Stimulated activated CD4-positive, alpha-beta T cell treated with anti-CD3 and anti-CD28 coated beads, Interleukin-1b, Interleukin-23, amount 100 ng/mL, for 1 hour (primary cell): ENCODE measurements at places on chromosomes 7 and 10.

DNA sequence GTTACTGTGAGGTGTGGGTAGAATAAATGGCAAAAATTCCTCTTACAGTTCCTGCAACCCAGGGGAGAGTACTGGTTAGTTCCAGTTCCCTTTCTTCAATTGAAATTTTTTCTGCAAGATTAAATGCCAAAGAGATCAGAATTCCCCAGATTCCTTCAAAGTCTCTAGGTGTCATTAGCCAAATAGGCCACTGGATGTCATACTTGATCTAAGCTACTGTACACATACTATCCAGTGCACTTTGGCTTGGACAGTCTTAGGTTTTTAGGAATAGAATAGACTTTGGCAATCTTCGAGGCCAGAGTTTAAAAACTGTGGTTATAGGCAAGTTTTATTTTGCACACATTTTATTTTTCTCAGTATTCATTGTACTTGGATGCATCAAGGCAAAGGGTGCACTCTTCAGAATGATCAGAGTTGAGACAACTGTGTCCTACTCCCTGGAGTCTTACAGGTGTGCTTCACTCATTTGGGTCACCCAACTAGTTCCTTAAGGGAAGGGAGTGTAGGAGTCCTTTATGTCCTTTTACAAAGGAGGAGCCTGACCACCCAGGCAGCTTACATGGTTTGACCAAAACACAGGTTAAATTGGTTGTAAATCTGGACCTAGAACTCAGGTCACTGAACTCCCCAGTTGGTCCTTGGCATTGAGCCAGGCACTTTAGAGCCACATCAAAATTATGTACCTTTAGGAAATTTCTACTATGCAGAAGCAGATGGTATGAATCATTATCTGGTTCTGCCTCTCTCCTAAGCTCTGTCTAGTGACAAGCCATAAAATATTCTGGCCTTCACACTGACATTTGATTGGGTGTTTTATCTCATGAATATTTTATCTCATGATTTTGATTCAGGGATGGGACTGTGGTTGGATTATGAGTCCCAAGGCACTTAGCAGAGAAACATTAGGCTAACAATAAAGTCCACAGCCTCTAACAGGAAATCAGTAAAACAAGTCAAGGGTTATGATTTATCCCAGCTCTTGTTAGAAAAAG lies 49.5 kb downstream of the ASAH2B start:
- DNase-seq, result no peak

DNA sequence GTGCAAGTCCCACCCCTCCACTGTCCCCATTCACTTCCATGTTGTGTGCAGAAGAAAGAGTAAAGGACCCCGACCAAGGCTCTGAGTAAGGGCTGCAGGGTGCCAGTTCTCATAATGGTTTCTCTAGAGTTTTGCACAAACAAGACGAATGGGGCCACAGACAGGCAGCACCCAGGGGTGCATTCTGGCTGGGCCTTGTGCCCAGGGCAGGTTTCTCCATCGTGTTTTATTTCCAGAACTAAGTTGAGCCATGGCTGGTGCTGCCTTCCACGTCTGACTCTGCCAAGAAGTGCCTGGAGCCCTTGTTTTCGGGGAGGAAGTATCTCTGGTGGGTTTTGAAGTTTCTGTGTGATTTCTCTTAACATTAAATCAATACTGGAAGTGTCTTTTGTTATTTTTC lies 95.0 kb upstream of the SDK1 start:
- DNase-seq, result no peak

DNA sequence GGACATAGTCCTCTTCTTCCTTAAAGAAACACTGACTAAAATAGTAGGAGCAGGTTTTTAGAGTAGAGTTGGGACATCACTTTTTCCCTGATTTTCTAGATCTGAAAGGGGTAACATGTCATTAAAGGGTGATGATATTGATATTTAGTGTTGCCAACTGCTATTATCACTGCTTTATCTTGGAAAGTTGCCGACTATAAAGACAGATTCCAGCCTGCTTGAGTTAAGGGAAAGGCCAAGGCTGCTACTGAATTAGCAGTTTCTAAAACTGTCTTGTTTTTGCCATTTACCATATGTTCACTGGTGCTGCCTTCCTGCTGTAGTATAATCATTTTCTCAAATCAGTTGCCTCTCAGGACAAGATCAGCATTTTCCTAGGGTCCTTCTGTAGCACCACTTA lies 29.7 kb downstream of the AP3M1 start:
- no peak for DNase-seq

GRCh38 chr7:1862560-1862959 lies 192.5 kb downstream of the ELFN1 start:
- DNase-seq, result no peak

DNA sequence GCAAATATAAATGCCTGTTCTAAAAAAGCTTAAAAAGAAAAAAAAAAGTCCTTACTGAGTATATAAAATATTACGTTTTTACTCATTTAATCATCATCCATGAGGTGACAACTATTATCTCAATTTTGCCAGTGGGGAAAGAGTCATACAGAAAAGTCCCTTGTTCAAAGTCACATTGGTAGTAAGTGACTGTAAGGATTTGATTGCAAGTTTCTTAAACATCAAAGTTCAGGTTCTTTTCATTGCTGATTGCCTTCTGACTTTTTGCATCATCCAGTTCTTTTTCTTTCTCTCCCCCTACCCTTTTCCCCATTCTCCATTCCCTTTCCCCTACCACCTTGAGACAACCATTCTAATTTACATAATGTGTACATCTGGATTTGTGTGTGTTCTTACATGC lies 363.3 kb downstream of the NRG3 start:
- DNase-seq, result no peak

GRCh38 chr7:29328045-29328444 lies 133.5 kb downstream of the CHN2 start:
- DNase-seq, result no peak

GRCh38 chr7:641269-641671 lies 85.2 kb upstream of the DNAAF5 start:
- no peak for DNase-seq

DNA sequence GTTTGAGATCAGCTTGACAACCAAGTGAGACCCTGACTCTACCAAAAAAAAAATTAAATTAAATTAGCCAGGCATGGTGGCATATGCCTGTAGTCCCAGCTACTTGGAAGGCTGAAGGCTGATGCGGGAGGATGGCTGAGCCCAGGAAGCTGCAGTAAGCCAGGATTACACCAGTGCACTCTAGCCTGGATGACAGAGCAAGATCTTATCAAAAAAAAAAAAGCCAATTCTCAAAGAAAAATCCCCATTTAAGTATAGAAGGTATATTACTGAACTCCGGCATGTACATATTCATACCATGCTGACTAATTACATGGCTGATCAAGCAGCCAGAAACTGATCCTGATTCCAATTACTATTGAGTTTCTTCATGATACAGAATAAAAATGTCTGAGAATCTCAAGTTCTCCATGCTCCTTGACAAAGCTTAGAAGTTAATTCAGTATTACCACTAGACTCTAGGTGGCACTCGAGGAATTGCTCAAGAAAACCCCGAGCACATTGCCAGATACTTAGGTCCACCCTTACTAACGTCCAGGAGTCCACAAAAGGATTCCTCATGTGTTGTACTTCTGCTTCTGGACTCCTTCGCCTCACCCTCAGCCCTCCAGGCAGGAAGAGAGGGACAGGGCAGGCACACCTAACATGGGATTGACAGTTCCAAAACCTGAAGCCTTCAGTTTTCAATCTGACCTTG lies 148.9 kb downstream of the PARD3 start:
- no peak for DNase-seq

- no peak for DNase-seq
These were observed 152.2 kb downstream of the DNAJB6 start for GRCh38 chr7:157488966-157489365.

DNA sequence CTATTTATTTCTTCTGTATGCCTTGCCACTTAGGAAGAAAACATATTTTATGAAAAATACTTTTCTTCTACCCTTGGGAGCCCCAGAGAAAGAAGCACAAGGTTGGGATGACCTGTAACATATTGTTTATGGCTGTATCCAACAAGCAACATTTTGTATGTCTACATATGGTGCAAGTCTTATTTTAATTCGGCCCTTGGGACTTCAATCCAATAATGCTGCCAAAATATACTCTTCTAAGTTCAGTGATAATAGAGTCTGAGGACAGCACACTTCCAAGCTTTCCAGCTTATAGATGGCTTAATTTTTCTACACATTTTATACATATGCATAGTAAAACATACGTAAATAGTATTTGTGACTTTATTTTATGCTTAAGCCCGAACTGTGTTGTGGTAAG lies 318.5 kb upstream of the SEMA3A start:
- no peak for DNase-seq

DNA sequence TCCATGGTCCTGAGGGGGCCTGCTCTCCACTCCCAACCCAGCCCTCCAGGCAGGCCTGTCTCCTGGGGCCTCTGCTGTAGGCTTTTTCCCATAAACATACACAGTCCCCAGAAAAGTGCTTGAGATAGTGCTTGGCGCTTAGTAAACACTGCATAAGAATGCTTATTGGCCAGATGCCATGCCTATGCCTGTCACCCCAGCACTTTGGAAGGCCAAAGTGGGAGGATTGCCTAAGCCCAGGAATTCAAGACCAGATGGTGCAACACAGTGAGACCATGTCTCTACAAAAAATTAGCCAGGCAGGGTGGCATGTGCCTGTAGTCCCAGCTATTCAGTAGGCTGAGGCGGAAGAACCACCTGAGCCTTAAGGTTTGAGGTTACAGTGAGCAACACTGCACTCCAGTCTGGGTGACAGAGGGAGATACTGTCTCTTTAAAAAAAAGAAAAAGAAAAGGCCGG lies 24.6 kb upstream of the ASL start:
- DNase-seq, result no peak

DNA sequence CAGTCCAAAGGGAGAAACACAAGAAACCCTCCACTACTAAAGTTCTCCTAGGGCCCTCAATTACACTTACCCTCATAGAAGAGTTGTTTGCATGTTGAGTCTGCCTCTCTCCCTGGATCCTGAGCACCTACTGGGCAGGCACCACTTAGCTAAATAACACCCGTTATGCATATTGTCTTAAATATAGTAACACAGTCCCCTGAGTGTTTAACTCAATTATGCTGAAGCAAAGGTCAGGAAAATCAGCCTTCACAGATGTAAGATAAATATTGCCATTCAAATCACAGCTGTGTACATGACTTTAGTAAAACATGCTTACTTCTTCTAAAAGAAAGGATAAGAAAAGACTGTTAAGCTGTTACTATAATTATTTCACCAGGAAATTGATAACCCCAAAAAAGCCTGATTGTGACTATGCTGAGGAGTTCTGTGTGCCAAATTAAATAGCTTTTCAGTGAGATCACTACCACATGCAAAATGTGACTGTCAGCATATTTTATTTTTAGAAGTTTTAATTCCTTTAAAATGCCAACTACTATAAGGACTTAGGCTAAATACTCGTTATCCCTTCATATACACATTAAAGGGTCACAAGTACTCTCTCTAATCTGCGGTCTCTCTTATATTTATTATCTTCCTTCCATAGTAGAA lies 733.9 kb upstream of the PHF14 start:
- DNase-seq, result no peak

- no peak for DNase-seq
These were observed 13.9 kb upstream of the PWWP2B start for GRCh38 chr10:132383101-132383500.

DNA sequence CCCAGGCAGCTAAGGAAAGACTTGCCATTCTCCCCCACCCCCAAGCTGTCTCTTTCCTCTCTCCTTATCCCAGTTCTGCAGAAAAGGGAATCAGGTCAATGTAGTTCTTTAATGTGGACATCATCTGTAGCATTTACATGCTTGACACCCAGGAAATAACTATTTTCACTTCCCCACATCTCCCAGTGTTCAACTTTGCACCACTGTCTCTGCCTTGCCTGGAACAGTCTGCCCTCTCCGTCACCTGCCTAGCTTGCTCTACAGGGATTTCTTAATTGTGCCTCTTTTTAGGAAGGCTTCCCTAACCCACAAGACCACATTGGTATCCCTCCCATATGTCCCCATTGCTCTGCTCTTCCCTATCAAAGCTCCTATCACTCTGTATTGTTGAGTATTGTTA lies 45.9 kb upstream of the TOMM7 start:
- DNase-seq, result no peak

DNA sequence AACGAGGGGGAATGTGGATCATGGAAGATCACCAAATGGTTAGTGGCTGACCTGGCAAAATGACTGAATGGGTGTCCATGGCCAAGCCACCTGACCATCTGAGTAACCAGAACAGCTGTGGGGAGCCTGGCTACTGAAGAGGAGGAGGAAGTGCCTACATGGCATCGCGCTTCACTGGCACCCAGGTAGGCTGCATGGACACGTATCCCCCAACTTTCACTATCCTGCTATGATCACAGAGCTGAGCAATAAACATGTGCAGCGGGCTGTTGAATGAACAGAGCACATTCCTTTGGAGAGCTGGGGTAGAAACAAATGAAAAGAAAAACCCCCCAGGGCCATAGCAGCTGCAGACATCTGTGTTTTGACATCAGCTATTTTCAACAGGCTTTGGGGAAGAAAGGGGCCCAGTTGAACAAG lies 6.5 kb downstream of the AKR1B1 start:
- DNase-seq, result no peak

DNA sequence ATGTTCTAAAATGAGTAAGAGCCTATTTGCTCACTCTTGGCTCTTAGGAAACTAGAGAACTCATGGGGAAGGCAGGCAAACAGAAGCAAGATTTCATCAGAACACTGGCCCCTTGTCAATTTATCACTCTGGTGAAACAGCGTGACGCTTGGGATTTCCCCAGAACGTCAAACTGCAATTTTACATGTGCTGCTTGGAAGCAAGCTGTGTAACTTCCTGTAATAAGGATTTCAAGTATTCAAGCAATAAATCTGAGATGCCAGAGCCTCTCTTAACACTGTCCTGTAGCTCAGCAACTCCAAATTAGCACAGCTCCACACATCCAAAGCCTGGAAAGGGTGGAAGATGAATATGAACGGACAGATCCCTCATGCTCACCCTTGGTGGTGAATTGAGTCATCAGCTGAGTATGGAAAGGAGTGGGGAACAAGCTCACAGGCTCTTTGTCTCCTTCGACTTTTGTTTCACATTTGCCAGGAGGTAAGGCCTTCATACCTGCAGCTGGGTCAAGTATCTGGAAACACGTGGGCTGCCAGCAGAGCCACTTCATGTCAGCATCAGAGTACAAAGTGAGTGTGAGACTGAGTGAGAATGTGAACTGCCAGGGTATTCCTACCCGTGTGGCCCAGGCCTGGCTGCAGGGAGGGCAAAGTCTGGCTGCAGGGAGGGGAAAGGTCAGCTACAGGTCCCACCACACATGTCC lies 140.4 kb upstream of the NAMPT start:
- DNase-seq, result no peak

DNA sequence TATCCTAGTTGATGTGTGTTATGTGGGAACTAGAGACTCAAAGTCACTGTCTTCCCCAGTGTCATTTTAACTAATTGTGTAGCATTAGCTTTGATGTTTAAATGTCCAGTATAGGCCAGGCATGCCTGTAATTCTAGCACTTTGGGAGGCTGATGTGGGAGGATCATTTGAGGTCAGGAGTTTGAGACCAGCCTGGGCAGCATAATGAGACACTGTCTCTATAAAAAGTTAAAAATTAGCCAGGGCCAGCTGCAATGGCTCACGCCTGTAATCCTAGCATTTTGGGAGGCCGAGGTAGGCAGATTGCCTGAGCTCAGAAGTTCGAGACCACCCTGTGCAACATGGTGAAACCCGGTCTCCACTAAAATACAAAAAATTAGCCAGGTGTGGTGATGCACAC lies 24.4 kb downstream of the DDX50 start:
- no peak for DNase-seq
